ENCODE measurements at places on chromosomes 16 and 17. TPM values are rescaled to one million over a fixed set of nuclear protein-coding genes. Genes with fewer than 3 reads are reported as not detected.

Gene FA2H
- total RNA-seq: 82.2 TPM

Gene KCNAB3
- 2.5 TPM for total RNA-seq

Gene TBC1D3I
- 1.4 TPM for total RNA-seq

- DNase-seq: no peak
These were observed 21.5 kb downstream of the IFT140 start for GRCh38 chr16:1590366-1590765.

GRCh38 chr17:3963237-3964201, 718 bp downstream of the ATP2A3 start:
- peak; percentile 19 for DNase-seq

GRCh38 chr17:32575852-32576251, 89.1 kb downstream of the CDK5R1 start:
- no peak for DNase-seq

GRCh38 chr17:11589716-11590115, 8.6 kb upstream of the DNAH9 start:
- no peak for DNase-seq

DNA sequence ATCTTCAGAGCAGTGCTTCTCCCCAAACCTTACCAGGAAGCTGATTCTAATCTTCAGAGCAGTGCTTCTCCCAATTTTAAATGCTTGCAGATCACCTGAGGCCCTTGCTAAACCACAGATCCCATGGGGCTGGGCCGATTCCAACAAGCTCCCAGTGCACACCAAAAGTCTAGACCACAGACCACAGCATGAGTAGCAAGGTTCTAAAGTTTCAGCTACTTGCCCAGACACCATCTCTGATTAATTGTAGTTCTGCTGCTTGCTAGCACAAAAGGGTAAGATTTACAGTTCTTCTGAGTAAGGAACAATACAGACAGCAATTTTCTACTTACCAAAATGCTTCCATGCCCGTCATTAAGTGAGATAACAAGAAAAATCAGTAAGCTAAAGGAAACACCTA, 12.2 kb downstream of the CLEC3A start:
- DNase-seq: no peak

DNA sequence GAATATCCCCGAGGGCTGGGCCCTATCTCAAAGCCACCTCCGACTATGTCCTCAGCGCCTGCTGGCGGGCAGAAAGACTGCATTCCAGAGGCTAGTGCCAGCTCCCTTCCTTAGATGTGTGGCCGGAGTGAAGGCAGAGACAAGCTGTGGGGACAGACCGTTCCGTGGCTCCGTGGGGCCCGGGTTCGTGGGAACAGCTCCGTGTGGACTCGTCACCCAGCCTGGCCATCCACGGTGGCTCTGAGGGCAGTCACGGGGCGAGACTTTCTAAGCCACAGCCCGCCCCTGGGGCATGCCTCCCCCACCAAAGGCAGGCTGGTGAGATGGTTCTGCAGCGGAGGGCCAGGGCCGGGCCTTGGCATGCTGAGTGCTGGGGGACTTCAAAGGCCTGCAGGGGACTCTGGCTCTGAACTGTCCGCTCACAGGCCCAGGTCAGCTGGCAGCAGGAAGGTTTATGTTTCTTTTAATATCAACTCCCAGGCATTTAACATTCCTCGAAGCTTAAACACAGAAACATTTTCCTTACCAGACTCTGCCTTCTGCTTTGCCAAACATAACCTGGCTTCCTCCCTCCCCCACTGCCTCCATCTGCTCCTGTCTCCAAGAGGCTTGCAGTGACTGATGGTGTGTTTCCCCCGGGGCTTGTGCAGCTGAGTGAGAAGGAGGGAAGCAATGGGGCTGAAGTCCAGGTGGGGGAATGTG, 50.4 kb downstream of the TIMM22 start:
- no peak for DNase-seq

- DNase-seq: no peak
These were observed 100.6 kb downstream of the ENGASE start for GRCh38 chr17:79174905-79175856.

DNA sequence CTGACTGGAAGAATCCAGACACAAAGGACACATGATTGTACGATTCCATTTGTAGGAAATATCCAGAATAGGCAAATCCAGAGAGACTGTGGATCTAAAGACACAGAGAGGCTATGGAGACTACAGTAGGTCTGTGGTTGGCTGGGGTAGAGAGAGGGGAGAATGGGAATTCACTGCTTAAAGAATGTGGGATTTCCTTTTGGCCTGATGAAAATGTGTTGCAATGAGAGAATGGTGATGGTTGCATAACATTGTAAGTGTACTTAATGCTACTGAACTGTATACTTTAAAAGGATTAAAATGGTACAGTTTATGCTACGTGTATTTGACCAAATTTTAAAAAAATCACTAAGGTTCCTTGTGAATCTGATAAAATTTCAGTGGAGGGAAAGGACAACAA, 62.1 kb downstream of the GPRC5B start:
- no peak for DNase-seq

DNA sequence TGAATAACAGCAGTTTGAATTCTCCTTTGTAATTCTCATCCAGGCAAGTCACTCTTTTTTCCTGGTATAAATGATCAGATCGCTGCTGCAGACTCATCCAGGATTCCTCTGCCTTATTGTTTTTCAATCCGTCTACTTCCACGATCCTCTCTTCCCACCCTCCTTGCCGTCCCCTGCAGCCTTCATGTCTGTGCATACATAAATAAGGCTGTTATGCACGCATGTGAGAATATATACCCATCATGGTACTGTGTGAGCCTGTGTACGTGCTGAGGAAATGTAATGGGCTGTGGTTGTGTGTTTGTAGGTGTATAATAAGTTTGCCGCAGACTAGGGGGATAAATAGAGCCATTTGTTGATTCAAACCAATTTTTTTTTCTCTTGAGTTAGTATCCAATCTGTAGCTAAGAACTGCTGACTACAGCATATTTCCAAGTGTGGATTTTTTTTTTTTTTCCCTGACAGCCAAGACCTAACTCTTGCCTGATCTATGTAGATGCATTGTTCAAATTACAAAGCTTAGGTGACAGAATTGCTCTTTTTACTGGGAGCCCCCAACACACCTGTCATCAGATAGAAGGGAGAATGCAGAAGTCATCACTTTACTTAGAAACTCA, 62.2 kb downstream of the RBFOX1 start:
- DNase-seq: no peak
